ENCODE measurements at places on chromosomes 3 and 15.

DNA sequence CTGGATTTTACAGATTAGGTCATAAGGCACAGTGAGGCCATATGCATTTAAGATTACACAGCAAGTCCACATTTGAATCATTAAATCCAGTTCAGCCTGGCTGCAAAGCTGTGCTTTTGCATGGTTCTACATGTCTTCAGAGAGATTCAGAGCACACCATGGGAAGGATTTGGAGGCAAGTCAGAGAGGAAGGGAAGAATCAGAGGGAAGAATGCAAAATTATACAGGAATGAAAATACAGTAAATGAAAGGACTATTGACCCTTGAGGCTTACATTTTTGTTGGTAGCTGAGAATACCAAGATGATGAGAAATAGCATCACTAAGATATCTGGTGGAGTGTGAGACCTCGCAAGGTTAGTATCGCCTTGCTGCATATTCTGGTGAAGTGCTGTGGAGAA lies 13.9 kb downstream of the FILIP1L start:
- no peak for DNase-seq

- no peak for DNase-seq
Observed at GRCh38 chr3:127410678-127411077, 122.8 kb upstream of the PRR20G start.

DNA sequence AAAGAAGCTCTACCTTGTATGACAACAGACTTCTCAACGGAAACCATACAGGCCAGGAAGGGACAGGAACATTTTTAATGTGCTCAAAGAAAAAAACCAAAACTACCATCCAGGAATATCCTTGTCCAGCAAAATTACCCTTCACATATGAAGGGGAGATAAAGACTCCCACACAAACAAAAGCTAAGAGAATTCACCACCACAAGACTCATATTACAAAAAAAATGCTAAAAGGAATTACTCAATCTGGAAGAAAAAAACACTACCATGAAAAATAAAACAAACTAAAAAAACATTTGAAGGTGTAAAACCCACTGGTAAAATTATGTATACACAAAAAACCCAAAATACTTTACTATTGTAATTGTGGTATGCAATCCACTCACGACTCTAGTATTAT lies 57.2 kb downstream of the DLG1 start:
- DNase-seq: no peak

- no peak for DNase-seq
Observed at GRCh38 chr3:105490045-105490444, 123.3 kb downstream of the ALCAM start.

DNA sequence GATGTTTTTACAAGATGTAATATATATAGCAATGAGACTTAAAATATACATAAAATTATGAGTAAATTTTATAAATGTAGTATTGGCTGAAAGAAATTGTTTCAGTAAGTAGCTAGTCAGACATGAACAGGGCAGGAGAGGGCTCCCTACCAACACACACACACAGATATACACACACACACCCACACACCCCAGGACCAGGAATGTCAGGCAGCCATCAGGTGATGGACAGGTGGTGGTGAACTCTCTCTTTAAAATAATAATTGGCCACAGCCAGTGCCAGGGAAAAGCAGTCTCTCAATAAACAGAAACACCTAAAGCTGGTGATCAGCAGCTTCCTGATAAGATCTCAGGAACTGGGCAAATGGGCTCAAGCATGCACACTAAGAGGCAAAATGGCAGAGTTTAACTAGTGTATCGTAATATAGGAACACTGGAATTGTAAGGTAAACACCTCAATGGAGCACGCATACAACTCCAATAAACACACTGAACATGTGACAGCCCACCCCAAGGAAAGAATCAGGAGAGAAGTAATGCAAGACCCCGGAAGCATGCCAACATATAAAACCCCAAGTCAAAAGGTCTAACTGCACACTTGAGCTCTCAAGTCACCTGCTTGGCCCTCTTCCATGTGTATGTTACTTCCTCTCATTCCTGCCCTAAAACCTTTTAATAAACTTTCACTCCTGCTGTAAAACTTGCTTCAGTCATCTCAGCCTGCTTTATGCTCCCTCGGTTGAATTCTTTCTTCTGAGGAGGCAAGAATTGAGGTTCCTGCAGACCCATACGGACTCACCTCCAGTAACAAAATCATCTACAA lies 1034.1 kb upstream of the SEMA6D start:
- DNase-seq: no peak

GRCh38 chr3:81788044-81788443 lies 26.6 kb upstream of the GBE1 start:
- DNase-seq: no peak

GRCh38 chr3:150635526-150635925 lies 32.4 kb downstream of the SELENOT start:
- no peak for DNase-seq

GRCh38 chr3:196097373-196098154 lies 15.7 kb upstream of the TFRC start:
- DNase-seq: peak; percentile 65

GRCh38 chr3:109188741-109189140 lies 52.2 kb downstream of the C3orf85 start:
- no peak for DNase-seq

- no peak for DNase-seq
Observed at GRCh38 chr3:10546820-10547263, 41.5 kb upstream of the ATP2B2 start.

GRCh38 chr3:183411216-183411922 lies 17.1 kb downstream of the MCF2L2 start:
- DNase-seq: no peak

DNA sequence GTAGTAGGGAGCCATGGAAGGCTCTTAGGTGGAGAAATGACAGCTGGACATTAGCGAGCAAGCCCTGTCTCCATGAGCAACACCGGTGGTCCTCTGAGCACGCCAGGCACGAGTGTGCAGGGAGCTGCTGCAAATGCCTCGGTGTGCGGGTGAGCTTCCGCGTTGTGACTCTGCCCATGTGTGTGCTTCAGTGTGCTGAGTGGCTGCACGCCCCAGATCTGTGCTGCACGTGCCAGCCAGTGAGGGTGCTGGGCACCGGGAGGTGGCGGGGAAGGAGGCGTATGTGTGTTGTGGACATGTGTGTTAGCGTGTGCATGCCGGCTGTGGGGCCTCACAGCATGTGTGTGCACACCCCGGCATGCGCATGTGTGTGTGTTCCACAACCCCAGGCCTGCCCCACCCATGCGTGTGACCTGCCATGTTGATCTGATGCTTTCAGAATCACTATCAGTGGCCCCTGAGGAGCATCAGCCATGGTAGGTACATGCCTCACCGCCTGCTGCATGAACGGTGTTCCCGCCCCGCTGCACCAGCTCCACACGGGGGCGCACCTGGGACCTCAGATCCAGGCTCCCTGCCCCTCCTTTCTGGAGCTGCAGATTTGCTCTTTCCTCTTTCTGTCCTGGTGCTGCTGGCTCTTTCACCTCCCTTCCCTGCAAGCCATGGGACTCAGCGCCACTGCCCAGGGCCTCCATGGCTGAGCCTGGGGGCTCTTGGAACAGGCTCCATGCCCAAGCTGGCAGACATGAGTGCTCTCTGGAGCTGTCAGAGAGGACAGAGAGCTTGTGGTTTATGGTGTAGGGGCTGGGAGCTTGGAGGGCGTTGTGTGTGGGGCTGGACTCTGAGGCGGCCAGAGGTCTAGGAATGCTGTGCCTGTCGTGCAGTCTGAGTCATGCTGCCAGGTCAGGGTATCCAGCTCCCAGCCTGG lies 169.4 kb downstream of the TBC1D2B start:
- DNase-seq: no peak

GRCh38 chr3:5220667-5221431 lies 33.3 kb downstream of the EDEM1 start:
- no peak for DNase-seq

DNA sequence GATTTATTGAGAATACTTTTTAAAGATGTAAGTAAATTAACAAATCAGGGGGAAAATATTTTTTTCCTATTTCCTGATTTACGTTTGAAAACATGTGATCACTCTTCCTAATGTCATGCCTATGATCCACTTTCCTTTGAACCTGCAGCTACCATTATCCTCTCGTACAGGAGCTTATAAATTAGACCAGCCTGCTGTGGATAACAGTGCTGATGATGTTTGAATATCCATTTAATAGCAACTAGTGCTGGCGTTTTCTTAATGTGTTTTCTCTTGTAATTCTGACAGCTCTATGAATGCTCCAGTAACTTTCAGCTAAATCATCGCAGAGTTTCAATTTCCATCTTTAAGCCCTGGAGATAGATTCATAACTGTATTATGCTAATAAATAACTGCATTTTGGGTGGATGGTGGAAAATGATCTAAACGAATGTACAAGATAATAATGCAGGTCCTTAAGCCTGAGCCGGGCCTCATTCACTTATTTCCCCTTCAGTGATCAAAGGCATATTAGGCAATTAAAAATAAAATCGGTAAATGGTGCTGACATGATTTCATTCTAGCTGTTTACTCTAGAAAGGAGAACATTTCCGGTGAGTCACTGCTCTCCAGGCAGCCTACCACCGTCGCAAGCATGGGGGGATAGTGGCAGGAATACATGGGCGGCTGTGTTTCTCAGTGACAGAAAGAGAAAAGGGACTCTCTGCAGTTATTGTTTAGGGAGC lies 58.5 kb upstream of the SLC24A5 start:
- DNase-seq: no peak

GRCh38 chr3:77513542-77513941 lies 473.6 kb downstream of the ROBO2 start:
- no peak for DNase-seq

DNA sequence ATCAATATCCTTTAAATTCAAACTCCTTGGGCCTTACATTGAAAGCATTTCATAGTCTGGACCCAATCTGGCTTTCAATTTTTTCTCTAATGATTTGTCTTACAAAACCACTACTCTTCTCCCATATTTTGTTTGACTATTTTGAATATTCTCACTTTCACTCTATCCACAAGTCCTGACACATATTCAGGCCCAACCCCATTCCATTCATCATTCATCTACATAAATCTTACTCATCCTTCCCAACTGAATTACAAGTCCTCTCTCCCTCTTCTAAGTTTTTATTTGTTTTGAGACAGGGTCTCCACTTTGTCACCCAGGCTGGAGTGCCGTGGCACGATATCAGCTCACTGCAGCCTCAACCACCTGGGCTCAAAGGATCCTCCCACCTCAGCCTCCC lies 43.6 kb downstream of the TOP2B start:
- peak; percentile 48 for DNase-seq

DNA sequence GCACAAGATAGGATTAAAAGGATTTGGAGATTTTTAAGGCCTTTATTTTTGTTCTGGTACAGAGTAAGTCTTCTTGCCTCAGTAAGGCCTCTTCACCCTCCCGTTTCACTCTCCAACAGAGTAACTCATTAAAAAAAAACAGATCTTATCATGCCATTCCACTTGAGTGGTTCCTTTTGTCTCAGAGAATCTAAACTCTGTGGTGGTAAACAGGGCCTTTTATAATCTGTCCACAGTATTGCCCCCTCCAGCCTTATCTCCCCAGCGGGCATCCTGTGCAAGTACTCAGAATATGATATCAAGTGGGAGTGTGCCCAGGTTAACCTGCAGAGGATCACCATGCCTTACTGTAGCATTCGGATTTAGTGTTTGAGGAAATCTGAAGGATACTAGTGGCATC lies 20.3 kb upstream of the ATOSA start:
- DNase-seq: no peak

GRCh38 chr3:112074006-112074405 lies 12.2 kb upstream of the C3orf52 start:
- DNase-seq: peak; percentile 62

- peak; percentile 56 for DNase-seq
Observed at GRCh38 chr15:99414755-99415731, 150.7 kb upstream of the MEF2A start.

DNA sequence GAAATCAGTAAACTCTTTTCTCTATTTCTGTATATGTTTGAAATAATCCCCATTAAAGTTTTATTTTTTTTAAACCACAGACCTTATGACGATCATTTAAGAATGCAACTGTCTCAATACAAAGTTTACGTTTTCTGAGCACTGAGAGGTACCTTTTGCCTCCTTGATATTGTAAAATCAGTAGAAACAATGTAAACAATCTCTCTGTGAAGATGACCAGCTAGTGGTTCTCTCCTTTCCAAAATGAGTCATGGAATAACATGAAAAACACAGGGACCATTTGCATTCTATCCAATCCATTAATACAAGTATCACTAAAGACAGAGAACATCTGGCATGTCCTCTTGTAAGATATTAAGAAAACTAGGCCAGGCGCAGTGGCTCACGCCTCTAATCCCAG lies 48.8 kb downstream of the RAD18 start:
- no peak for DNase-seq

DNA sequence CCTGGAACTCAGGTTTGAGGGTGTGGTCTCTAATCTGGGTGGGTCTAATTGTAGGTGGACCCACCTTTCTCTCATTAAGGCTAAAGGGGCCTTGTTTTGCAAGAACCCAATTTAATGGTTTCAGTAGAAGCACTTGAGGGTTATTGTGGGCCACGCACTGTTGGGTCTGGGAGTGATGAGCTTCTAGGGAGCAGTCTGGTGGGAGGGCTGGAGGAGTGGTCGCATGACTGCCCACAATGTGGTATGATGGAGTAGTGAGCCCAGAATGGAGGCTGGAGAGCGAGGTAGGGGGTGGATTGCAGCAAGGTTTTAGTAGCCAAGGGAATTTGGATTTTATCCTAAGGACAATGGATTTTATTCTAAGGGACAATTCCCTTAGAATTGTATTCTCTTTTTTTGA lies 2.7 kb downstream of the TATDN2 start:
- no peak for DNase-seq

GRCh38 chr15:80059786-80060355 lies 395 bp downstream of the ZFAND6 start:
- peak; percentile 52 for DNase-seq

DNA sequence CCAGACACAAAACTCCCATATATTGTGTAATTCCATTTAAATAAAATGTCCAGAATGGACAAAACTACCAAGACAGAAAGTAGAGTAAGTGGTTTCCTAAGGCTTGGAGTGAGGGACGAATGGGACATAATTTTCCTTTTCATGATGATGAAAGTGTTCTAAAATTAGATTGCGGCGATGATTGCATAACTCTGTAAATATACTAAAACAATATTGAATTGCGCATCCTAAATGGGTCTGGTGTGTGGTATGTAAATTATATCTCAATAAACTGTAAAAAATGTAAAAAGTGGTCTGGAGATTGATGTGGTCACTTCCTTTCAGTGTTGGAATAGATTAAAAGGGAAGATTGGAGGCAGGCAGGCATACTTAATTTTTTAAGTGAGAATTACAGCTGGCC lies 105.9 kb upstream of the KCNAB1 start:
- no peak for DNase-seq

GRCh38 chr3:18808429-18808828 lies 339.9 kb upstream of the KCNH8 start:
- no peak for DNase-seq

GRCh38 chr3:42148982-42149432 lies 57.9 kb downstream of the TRAK1 start:
- no peak for DNase-seq

DNA sequence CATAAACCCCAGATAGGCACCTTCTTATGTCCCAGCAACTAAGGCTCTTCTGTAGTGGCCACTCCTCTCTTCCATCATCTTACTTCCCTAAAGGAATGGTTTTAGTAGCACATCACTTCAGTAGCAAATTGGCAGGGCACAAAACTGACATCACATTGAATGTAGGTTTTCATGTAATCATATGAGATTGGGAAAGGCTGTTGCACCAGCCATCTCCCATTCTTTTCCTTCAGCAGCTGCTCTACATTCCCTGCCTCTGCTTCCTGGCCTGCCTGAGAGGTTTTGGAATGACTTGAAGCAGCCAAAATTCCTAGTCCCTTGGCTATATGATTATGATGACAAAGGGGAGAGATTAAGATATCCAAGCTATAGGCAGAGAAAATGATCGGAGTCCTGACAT lies 36.5 kb downstream of the NSUN3 start:
- no peak for DNase-seq

Measured in mammary epithelial cell (primary cell).